ENCODE measurements at places on chromosomes 6 and 20.

DNA sequence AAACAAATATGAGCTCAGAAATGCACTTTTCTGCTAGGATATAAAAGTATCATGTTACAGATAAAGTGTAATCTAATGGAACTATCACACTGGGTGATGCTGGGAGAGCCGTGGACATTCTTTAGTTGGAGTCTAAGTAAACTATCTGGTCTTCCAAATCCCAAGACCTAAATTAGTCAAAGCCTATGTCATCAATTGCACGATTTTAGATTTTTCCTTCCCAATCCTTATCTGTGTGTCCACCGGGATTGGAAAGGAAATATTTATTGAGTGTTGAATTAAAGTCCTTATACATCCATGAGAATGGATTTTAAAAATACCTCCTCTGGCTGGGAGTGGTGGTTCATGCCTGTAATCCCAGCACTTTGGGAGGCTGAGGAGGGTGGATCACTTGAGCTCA is 19.6 kb upstream of the MRAP2 start:
- DNase-seq, result no peak

DNA sequence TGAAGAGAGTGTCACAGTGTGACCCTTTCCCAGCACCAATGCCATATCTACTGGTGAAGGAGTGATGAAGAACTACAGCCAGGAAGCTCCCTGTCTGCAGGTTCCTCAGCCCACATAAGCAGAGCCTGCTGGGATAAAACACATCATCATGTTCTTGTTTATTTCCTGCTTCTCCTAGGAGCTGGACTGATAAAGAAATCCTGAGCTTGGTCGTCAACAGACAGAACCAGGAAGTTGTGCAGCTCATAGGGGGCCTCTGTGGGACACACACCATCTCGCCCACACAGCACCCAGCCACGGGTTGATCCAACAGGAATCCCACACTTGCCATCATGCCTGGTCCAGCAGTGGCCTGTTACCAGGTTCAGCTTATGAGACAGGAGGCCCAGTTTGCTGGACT is 2.8 kb upstream of the CSTL1 start:
- no peak for DNase-seq

DNA sequence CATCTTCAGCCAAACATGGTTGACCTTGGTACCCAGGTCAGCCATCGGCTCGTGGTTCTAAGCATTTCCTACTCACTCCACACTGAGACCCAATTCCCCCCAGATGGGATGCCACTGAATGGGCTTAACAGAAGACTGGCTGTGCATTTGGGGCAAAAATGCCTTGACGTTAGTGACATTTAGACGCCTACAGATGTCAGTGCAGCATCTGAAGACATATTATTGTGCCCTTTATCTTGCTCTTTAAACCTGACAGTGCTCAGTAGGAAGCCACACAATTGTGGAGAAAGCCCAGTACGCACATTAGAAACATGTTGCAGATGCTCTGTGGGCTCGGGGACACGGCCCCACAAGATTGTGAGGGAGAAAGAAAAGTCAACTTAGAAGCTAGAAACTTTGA is 414.7 kb downstream of the PTPRT start:
- DNase-seq, result no peak

DNA sequence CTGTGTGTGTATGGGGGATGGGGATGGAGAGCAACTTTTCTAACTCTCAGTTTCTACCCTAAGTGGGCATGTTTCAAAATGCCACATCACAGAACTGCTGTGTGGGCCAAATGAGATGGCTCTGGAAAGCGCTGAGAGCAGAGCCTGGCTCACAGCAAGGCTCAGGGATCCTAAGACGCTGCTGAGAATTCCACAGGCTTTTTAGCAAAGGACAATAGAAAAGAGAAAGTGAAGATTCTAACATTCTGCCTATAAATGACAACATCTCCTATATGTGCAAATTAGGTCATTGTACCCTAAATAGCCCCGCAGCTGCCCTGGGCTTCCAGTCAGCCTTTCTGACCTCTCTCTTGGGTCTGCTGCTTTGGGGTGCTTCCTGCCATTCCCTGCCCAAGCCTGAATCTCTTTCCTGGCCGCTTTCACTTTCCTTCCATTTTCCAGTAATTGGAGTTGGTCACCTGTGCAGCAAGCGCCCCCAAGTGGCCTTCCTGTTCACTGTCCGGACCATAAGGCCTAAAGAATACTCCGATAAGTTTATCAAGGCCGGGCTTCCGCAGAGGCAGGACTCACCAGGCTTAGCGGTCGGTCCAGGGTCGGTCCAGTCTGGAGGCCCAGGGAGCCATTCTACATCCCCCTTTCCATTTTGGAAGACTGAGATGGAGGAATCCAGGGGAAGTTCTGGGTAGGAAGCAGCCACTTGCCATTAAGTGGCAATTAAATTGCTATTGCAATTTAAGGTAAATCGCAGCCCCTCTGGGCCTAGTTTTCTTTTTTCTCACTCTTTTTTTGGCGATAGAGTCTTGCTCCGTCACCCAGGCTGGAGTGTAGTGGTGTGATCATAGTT is 6.7 kb upstream of the DDR1 start:
- DNase-seq, result peak; percentile 89

- DNase-seq, result peak; percentile 99
Observed at GRCh38 chr6:44041461-44042260, 85.6 kb downstream of the MRPL14 start.
